Upper lobe of left lung (tissue), 6 donors: ENCODE measurements at places on chromosomes 2 and 18. TPM values are rescaled to one million over a fixed set of nuclear protein-coding genes. Genes with fewer than 3 reads are reported as not detected.

DNMT3A gene
- total RNA-seq, result 36.6 TPM

DNA sequence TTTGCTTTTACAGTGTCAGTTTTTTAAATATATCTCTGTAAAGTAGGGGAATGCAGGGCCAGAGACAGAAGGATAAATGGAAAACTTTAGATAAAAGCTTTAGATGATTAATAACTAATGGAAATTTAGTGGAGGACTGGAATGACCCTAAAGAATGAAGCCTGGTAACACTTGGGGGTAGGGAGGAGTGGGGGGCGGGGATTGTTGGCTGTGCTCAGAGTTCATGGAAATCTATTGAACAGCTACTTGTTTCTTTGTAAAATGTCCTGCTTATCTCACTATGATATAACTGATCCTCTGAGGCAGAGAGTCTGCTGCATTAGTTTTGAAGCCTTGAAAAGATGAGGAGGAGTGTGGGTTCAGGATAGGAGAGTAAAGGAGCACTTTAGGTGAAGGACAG, 90.5 kb downstream of the TMEM185B start:
- no peak for DNase-seq

DNA sequence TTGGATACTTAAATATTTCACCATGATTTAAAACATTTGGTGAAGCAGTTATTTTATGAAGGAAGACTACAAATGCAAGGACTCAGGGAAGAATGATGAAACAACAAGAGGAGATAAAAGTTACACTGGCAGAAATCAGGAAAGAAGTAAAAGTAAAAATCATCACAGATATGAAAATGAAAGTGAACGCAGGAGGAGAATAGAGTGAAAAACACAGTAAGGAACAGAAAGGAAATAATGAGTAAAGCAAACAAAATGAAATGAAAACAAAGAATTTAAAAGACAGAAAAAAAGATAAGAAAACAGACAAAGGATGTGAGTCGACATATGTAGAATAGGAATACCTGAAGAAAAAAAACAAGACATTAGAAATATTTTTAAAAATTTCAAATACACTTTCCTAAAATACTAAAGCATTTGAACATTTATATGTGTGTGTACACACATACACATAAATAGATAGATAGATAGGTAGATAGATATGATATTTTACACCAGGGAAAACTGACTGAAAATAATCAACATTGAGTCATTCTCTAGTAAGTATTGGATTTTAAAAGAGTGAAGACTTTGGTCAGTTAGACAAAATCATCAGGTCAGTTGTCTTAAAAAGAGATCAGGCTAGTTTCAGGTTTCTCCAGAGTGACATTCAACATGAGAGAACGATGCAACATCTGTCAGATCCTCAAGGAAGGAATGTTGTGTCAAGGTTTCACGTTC, 12.1 kb upstream of the KDSR start:
- no peak for DNase-seq

COL4A3 gene
- total RNA-seq, result 93.6 TPM

- DNase-seq, result no peak
These were observed 129.8 kb downstream of the METTL4 start for GRCh38 chr18:2441544-2441943.

NYAP2 gene
- total RNA-seq, result 2.4 TPM

APOB gene
- total RNA-seq, result 2.1 TPM

DNA sequence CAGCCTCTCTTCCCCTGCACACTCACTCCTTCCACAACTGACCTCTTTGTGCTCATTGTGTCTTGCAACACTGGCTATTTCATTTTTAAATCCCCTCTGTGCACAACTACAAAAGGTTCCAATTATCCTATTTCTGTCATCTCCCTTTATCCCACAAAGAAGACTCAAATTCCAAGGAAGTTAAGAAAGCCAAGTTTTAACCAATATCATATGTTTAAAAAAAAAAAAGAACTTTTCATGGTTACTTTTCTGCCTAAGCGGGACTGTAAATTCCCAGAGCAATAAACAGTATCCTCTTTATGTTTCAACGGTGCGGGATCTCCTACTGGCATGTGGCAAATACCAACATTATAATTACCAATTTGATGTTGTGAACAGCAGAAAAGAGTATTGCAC, 83.8 kb downstream of the DOCK10 start:
- no peak for DNase-seq

GRCh38 chr2:241846406-241846805, 12.3 kb downstream of the PDCD1 start:
- no peak for DNase-seq

SLC9A4 gene
- total RNA-seq, result not detected

HOXD13 gene
- total RNA-seq, result not detected

DCDC2C gene
- not detected for total RNA-seq

NGEF gene
- 1.3 TPM for total RNA-seq

ZEB2 gene
- 121 TPM for total RNA-seq

DNA sequence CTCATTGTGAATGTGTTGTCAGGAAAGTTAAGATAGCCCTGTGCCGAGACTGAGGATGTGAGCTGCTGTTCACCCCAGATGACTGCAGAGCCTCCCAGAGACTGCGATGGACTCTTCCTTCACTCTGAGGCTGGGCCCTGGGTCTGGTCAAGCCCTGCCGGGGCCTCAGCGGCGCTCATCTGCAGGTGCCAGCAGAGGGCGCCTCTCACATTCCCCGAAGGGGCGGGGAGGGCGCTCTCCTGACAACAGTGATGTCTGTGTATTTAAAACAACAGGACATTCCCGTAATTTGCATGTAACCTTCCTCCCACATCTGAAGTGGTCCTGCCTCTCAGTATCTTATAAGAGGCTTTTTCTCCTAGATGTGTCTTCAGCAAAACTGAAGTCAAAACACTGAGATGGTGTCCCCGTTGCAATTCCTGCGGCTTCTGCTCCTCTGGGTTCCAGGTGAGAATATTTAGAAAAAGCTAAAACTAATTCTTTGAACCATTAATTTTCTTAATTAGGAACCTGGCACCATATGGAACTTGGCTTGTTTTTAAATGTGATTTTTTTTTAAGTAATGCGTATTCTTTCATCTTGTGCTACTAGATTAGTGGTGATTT, 1377.9 kb downstream of the RPIA start:
- DNase-seq, result peak; percentile 22

ECEL1 gene
- total RNA-seq, result not detected
